ENCODE measurements at places on chromosomes 2 and 18.
A peak's percentile ranks its signal among the peaks of the same experiment; 100 is the strongest.

GRCh38 chr18:7141287-7141686, 23.7 kb upstream of the LAMA1 start:
- no peak for DNase-seq

GRCh38 chr2:104447831-104448434, 406.0 kb upstream of the POU3F3 start:
- DNase-seq = no peak

GRCh38 chr2:196252408-196253115, 81.2 kb upstream of the STK17B start:
- no peak for DNase-seq

DNA sequence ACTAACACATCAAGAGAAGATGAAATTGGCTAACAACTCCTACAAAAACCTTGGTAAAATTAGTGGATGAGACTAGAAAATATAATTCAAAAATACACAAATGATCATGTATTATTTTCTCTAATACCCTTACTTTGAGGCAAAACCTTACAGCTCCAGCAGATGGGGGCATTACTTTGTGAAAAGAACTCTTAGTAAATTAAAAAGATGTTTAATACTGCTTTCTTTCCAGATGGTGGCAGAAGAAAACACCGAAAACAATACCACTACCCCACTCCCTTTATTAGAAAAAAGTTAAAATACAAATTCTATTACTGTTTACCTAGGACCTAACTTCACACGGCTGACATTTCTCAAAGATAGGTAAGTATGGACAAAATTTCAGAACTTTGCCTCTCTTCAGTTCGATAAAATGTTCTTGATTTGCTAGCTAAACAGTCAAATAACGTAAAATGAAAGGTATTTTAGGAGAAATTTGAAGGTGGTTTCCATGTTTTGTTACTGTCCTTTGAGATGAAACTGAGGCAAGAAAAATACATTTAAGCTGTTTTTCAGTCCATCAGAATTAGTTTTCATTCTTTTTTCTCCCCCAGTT, 30.6 kb downstream of the ORC4 start:
- DNase-seq = peak; percentile 28

- no peak for DNase-seq
These were observed 326.2 kb upstream of the LRATD1 start for GRCh38 chr2:14306268-14306861.

DNA sequence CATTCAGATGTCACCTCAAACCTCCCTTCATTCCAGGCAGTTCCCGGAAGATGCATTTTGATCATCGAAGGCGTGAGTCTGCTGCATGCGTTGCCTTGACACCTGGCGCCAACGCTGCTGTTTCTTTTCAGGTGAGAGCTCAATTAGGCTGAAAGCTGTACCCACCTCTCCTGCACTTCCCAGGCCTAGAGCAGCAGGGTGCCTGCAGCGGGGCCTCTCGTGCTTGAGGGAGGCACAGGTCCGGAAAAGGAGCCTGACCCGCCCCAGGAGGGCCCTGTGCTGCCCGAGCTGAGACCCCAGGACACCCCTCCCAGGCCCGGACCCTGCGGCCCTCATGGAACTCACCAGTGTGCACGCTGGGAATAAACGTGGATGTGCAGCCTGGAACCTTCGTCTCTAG, 31.4 kb upstream of the KCNG2 start:
- DNase-seq = no peak

DNA sequence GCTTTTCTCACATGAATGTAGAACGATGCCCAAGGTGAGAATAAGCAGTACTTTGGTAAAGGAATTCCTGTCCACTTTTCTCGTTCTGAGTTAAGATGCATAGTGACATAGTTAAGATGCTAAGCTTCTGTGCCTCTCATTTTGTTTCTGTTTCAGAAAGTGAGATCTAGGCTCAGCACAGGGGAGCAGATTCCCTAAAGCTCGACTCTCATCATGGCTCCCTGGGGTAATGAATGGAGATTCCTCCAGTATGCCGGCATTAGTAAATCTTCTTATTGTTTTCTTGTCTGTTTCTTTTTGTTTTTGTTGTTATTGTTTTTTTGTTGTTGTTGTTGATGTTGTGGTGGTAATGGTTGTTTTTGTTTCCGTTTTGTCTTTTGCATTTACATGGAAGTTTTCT, 225.4 kb downstream of the LRRTM4 start:
- no peak for DNase-seq

DNA sequence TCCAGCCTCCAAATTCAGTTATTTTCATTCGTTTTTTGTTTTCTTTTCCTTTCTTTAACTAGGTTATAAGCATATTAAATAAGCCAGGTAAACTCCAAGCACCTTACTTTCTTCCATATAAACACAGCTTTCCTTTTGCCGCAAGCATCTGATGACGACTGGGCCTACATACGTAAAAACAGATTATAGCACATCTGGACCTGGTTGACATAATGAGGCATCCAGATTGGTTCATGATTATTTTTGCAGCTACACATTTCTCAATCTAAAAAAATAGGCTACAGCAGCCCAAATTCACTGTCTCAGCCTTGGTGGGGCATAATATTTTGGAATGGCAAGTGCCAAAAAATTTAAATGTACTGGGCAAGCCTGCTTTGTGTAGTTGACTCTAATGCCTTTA, 7.7 kb downstream of the CYP1B1 start:
- DNase-seq = no peak

GRCh38 chr2:96369186-96369585, 33.6 kb downstream of the NCAPH start:
- no peak for DNase-seq

GRCh38 chr2:55876429-55877086, 47.0 kb downstream of the EFEMP1 start:
- DNase-seq = no peak

DNA sequence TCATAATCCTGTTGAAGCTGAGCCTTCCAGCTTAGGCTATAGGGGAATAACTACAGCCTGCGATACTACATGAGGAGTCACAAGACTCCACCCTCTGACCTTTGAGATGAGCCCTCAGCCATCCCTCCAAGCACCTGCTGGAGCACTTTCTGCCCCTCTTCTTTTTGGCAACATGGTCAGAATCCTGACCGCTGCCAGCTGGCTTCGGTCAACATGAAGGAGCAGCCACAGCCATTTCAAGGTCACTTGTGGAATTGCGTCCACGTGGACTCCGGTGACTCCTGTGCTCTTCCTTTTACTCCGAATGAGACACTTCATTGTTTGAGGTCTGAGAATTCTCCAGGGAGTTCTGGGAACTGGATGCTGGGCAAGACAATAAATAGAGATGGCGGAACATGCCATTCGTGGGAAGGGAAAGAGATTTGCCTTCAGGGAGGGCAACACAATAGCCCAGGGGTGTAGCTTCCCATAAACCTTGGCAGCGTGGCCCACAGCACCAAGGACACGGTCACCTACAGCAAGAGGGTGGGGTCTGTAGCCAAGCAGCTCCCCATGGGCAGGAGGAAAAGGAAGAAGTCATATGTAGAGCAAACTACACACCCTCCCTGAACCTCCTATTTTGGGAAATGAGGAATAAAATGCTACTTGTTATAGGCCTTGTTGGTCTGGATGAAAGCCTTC, 73.3 kb upstream of the PPP1CB start:
- no peak for DNase-seq

DNA sequence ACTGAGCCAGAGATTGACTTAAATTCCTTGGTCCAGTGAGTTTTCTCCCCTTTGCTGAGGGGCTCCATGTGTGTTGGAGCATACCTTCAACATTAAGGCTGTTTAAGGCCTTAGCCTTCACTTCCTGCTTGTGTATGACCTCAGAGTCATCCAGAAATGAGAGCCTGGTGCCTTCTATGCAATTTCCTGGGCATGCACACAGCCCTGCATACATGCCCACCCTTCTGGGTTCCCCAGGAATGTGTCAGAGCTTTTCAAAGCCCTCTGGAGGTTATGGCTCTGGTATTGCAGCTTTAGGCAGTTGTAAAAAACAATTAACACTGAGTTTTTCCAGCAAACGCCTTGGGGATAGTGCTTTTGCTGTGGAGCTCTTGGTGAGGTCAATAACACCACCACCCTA, 16.7 kb downstream of the IL1R1 start:
- DNase-seq = no peak

DNA sequence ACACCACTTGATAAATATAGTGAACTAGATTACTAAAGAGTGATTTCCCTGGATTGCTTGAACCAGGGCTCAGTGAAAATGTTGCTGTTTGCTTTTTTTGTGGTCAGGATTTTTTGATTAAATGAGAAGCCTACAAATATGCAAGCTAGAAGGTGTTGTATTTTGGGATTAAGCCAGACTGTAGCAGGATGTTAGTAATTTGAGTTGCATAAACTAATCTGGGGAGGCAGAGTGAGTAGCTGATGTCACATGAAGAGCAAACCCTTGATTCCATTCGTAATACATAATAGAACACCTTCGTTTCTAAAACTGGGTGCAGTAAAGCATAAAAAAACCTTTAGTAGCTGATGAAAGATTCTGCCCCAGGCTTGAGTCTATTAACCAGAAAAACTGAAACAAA, 32.0 kb downstream of the NEDD4L start:
- DNase-seq = no peak

DNA sequence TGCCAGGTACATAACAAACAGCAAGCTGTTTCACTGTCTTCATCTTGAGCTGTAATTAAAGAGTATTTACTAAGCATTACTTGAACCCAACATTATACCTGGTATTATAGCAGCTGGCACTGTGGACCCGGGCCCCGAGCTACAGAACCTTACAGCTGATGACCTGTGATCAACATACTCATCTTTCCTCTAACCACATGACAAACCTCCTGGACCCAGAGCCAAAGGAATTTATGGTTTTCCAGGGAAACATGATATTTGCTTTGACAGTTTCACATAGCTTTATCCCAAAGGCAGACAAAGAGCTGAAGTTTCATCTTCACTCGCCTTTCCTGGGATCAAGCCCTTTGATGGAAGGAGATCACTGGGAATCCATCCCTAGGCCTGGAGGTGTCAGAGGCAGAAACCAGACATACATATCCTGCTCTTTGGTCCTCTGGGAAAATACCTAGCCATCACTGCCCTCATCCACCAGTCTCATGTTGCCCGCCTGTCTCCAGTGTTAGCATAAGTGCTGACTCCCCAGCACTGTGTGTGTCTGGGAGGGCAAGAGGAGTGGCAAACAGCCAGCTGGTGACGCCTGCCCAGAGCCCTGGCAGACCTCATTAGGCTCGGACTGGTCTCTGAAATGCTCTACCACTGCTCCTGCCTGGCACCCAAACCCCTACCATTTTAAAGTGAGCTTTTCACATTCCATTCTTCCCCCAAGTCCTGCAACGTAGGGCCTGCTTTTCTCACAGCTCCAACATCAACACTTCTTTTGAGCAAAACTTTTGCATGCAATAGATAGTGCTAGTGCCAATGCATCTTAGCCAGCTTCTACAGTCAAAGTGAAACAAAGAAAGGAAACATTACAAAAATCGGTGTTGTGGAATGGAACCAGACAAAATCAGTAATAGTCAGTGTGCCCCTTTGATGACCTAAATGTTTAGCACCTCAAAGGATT, 138.8 kb upstream of the CTAGE1 start:
- no peak for DNase-seq

DNA sequence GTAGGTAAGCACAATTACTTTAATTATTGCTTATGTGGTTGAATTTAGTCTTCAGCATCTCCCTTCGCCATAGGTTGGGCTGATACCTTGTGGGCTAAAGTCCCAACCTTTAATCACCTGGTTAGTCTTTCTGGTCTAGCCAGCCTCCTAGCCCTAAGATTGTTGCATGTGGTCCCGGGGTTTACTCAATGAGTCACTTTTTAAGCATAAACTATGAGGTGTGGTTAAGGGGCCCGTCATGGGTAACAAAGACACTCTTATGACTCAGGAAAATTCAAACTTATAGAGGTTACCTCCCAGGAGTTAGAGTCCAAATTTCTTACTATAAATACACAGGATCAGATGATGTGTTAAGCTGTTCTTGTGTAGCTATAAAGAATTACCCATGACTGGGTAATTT, 841.6 kb downstream of the TRIB2 start:
- DNase-seq = peak; percentile 51

All from non-pigmented ciliary epithelial cell (primary cell).